ENCODE measurements at places on chromosomes 11 and 22.
A peak's percentile ranks its signal among the peaks of the same experiment; 100 is the strongest.

- DNase-seq = no peak
These were observed 26.2 kb downstream of the MCM5 start for GRCh38 chr22:35425971-35426800.

DNA sequence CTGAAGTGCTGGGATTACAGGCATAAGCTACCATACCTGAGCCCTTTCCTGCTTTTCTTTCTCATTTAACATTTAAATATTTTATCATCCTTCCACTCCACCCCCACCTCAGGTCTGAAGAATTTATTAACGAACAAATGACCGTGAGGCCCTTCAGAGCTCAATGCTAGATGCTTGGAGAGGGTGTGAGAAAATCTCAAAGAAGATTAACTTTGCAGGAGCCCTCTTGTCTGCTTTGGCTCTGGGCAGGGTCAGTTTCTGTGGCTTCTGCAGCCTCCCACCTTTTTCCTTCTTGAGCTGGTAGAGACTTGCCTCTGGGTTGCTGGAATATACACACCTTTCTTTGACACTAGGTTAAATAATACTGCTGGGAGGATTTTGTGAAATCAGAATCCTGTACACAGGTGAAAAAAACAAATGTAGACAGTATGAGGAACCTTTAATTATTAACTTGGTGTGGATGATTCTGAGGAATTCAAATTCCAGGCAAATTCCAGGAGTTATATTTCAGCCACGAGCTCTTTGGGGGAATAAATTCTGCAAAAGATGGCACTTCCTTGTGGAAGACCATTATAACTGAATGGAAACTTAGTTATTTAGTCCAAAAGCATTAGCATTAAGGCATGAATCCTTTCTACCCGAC is 3.4 kb upstream of the ZBTB44 start:
- DNase-seq = no peak

DNA sequence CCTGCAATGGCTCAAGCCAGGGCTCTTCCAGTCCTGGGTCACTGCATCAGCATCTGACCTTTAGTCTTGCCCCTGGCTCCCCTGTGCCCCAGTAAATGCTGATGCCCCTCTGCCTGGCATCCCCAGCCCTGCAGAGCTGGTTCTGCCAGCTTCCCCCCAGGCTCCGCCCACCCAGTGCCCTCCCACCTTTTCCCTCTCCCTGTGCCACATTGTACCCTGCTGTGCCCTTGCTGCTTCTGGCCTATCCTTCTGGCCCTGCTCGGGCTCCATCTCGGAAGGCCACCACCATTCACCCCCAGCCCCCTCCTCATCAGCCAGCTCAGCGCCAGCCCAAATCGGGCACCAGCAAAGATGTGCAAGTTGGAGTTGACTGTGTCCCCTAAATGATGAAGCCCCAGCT is 7.4 kb downstream of the CAPN5 start:
- DNase-seq = no peak

DNA sequence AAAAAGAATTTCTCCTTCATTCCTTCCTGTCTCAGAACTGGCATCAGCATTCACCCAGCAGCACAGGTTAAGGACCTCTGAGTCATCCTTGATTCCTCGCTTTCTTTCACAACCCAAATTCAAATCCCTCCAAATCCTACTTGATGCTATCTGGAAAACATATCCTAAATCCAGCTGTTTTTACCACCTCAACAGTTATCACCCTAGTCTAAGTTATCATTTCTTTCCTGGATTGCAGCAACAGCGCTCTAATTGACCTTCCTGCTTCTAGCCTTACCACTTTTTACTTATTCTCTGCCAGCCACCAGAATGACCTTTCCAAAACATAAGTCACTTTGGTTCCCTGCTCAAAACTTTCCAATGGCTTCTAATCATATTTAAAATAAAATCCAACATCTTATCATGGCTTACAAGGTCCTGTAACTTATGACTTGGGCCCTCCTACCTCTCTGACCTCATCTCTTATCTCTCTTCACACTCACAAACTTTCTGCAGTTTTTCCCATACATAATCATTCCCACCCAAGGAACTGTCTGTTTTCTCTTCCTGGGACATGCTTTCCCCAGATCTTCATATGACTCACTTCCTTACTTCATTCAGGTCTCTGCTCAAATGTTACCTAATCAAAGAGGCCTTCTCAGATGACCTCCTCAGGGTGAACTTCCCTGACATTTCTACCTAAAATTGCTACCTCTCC is 119.4 kb downstream of the TTC28 start:
- no peak for DNase-seq

- no peak for DNase-seq
These were observed 45.5 kb downstream of the GAB4 start for GRCh38 chr22:16962501-16962900.

GRCh38 chr11:67279589-67280340 is 9.3 kb upstream of the ANKRD13D start:
- DNase-seq = no peak

GRCh38 chr11:12800871-12801270 is 126.7 kb downstream of the TEAD1 start:
- DNase-seq = no peak

GRCh38 chr11:88552379-88553062 is 215.0 kb upstream of the CTSC start:
- no peak for DNase-seq

- DNase-seq = no peak
These were observed 798 bp downstream of the BCR start for GRCh38 chr22:23180893-23181720.

GRCh38 chr11:115030166-115030565 is 351.8 kb downstream of the NXPE2 start:
- DNase-seq = no peak

GRCh38 chr11:130789056-130789640 is 127.1 kb downstream of the SNX19 start:
- DNase-seq = no peak

GRCh38 chr11:59767225-59767611 is 12.0 kb downstream of the STX3 start:
- DNase-seq = no peak

DNA sequence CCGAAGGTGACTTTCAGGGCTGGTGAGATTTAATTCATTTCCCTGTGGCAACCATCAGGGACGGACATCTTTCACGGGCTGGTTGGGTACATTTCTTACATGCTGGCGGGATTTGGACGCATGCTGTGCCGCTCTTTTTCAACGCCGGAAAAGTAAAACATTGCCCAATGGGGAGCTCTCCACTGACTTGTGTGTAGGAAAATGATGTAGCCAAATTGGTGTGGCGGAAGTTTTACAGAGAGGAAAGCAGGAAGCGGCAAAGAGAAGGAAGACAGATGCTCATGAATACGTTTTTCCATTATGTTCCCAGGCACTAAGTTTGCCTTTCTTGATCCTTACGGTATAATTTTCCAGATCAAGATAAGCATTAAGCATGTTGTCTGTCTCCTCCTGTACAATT is 375.8 kb downstream of the NTM start:
- no peak for DNase-seq

DNA sequence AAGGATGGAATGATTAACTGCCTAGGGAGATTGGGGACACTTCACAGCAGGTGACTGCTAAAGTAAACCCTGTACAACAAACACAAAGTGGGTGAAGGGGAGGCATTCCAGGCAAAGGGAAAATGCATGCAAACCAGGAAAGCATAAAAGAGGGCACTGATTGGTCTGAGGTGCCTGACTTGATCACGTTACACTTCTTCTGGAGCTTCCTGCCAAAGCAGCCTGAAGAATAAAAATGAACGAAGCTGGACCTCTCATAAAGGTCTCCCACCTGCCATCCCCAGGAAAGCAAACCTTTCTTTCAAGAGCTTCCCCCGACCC is 46.7 kb upstream of the SCUBE2 start:
- no peak for DNase-seq

- DNase-seq = no peak
These were observed 616.3 kb downstream of the FAM181B start for GRCh38 chr11:82117362-82117761.

DNA sequence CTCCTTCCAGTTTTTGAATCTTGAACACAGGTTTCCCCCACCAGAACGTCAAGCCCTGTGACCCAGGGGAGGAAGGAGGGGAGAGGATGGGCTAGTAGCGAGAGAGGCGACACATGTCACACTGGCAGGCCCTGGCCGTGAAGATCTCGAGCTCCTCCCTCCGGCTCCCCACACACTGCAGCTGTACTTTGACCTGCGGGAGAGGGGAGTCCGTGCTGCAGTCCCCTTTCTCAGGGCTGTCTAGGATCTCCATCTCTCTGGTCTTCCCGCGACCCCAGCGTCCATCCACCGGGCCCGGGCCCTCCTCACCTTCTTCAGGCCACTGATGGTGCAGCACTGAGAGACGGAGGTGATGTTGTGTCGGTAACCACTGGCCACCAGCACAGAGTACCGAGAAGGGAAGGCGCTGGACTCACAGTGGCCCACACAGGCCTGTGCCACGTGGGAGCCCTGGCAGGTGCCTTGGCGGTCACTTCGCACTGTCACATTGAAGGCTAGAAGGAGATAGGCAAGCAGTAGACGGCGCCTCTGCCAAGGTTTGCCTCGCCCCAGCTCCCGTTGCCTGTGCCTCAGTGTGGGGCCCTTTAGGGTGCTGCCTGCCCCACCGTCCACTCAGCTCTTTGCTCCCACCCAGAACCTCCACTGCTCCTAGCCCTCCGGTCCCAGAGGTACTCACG is 873 bp downstream of the GPHA2 start:
- DNase-seq = no peak

- no peak for DNase-seq
These were observed 51.9 kb upstream of the CDON start for GRCh38 chr11:126114486-126115126.

DNA sequence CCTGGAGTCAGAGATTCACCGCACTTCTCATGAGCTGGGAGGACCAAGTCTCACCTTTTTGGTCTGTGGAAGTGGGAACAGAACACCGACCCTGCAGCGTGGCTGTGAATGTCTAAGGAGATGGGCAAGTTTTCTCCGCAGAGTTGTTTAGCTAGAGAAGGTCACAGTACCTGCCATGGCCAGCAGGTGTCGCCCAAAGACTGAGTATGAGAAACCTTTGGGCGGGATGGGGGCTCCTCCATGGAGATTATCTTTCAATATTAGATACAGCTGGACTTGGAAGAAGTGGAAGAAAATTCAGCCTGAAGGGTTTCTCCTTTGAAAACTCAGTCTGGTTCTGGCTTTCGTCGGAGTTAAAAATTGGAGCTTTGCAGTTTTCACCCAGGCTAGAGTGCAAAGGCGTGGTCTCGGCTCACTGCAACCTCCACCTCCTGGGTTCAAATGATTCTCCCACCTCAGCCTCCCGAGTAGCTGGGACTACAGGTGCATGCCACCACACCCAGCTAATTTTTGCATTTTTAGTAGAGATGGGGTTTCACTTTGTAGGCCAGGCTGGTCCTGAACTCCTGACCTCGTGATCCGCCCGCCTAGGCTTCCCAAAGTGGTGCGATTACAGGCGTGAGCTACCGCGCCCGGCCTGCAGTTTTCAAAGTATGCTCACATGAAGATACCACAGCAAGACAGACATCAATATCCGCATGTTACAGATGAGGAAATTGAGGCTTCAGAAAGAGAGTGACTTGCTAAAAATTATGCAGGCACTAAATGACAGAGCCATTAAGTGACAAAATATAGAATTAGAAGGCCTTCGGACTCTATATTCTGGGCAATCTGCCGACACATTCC is 10.7 kb upstream of the DSCAML1 start:
- DNase-seq = peak; percentile 80

- DNase-seq = no peak
These were observed 44.4 kb upstream of the PPP6R3 start for GRCh38 chr11:68416070-68416578.

Data from right forelimb (tissue), 1 donor.